Retinal pigment epithelial cell (primary cell): ENCODE measurements at places on chromosomes 3 and 15.
A peak's percentile ranks its signal among the peaks of the same experiment; 100 is the strongest.

DNA sequence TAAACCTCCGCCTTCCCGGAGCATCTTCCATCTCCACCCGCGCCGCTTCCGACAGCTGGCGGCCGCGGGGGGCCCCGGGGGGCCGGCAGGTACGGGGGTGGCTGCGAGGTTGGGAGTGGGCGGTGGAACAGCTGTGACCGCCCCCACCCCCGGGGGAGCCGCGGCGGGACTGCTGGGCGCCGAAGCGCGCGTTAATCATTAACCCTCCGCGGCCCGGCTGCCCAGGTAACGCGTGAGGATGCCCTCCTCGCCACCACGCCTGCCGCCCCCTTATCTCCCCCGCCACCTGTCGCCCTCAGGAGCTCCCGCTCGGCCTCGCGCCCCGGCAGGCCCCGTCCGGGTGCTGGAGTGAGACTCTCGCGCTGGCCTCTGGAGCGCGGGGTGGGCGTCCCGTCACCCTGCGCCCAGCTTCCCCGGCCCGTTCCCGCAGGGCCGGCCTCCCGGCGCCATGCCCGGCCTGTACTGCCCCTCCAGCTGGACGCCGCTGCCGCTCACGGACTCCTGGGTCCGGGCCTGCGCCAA is 757 bp downstream of the VWA5B2 start:
- DNase-seq: no peak

DNA sequence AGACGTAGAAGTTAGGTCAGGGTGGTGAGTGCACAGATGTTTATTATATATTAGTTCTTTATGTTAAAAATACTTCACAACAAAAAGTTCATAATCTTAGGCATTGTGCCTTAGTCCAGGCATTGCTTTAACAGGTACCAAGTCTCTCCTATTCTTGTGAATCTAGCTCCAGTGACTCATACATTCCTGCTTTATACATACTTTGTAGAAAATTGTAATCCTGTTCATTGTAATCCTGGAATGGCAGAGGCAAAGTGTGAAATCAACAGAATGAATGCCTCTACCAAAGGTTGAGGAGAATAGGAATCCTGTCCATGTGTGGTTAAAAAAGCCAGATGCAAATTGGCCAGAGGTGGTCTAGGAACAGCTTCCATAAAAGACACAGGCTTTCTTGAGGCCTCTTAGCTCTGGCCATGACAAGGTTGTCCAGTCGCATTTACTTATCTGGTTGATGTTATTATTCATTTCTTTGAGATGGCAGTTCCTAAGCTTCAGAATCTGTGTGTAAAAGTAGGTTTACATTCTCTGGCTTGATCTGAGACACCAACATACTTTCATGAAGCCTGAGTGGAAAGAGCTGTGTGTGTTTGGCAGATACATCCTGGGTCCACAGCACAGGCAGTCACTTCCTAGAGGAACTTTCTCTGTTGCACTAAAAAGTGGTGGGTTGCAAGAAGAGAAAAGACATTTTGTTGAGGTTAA is 109.0 kb downstream of the CDIN1 start:
- peak; percentile 70 for DNase-seq

DNA sequence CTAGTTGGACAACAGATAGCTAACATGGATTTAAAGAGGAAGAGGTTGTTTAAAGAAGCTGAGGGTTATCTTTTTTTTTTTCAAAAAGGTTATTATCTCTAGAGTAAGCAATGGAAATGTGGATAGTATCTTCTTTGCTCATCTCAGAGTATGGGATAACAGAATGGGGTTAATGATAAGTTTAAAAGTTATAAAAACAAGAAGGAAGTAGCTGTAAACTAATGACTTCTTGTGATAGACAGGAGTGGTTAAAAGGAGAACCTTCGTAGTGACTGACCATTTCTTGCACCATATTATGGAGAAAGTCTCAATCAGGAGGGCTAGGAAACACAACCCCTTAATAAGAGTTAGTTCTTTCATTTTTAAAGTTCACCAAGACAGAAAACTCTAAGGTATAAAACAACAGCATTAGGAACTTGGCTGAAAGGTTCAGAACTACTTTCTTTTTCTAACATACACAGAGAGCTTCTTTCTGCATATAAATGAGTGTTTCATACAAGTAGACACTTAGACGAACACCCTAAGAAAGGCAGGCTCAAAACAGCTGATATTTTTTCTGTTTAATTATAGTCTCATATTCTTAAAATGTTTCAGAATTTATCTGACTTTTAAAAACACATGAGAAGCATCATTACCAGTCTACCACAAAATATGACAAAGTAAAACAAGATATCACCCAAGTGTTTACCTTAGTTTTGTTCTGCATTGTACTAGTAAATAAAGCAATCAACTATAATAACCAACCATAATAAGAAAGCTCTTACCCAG is 140.0 kb downstream of the MEIS2 start:
- no peak for DNase-seq

- DNase-seq: no peak
These were observed 64.0 kb downstream of the ST6GAL1 start for GRCh38 chr3:186994000-186994955.

- no peak for DNase-seq
These were observed 107.0 kb downstream of the TOP2B start for GRCh38 chr3:25557694-25558093.

- DNase-seq: no peak
These were observed 394.2 kb upstream of the CBLB start for GRCh38 chr3:106263011-106263410.

- DNase-seq: no peak
These were observed 49.1 kb upstream of the NEDD4 start for GRCh38 chr15:56042498-56042897.

DNA sequence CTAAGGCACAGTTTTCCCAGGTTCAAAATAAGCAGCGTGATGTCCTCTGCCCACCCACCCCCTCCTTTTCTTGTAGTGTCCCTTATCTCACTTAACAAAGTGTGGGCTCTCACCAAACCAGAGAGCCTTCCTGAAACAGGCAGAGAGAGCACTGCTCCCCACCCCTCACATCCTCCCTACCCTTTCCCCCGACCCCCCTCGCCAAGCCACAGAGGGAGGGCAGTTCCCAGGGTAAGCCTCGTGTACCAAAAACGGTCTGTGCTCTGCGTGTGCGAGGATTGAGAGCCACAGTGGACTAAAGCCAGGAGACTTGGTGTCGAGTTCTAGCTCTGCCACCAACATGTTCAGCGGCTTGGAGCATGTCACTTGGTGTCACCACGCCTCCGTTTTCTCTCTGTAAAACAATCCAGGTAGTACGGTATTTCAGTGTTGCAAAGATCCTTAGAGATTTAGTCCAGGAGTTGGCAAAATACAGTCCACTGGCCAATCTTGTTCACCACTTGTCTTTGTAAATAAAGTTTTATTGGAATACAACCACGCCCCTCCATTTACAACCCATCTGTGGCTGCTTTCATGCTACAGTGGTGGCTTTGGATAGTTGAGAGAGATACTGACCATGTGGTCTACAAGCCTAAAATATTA is 249.9 kb downstream of the OPA1 start:
- DNase-seq: no peak

DNA sequence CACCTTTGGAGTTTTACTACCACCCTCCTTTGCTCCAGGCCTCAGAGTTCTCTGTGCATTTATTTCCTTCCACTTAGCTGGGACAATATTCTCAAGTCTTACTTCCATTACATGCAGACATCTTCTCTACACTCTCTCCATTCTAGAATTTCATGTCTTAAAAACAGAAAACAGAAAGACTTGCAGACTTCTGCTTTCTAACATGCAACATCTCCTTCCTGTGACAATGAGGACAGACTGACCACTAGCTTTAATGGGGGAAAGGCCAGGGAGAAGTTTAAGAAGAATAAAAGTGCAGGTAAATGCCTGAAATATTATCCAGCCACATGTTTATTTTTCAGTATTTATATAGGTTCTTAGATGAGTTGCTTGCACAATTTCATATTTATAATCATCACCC is 17.1 kb upstream of the CSTA start:
- no peak for DNase-seq

DNA sequence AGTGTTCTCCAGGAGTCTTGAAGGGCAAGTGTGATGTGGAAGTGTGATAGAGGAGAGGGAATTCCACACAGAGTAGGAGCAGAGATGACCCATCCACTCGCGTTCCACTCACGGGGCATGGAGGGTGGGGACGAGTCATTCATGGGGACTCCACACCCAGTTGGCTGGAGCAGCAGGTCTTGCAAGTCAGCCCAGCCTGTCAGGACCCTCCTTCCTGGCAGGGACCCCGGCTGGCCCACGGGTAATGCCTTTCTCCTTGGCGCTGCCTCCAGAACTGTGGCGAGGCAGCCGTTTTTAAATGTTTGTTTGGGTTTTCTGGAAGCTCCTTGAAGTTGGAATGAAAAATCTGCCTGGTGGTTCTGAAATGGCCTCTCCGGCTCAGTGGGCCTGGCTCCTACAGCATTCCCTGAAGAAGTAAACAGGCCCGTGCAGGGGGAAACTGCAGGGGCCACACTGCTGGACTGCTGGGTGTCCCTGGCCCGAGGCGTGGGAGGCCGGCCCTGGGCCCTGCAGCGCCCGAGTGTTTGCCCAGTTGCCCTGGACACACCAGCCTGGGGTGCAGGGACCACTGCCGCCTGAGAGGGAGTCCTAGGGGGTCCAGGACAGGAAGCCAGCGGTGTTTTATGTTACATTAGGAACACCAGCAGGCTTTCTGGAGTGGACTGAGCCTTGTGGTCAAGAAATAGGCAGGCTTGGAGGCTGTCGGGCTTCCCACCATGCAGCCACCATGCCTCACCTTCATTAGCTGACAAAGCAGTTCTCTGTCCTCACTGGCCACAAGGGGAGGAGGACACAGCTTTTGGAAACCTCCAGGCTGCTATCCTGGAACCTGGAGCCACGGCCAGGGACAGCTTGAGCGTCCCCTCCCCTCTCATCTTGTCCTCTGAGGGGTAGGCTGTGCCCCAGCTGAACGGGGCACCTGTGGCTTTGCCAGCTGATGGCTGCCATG is 61.3 kb downstream of the CEMIP start:
- DNase-seq: no peak

GRCh38 chr3:173742491-173742890 is 344.9 kb downstream of the NLGN1 start:
- no peak for DNase-seq

GRCh38 chr3:31629054-31629453 is 96.3 kb downstream of the STT3B start:
- DNase-seq: no peak

GRCh38 chr3:135125171-135125801 is 330.2 kb downstream of the EPHB1 start:
- peak; percentile 7 for DNase-seq

GRCh38 chr3:29644956-29645636 is 364.2 kb downstream of the RBMS3 start:
- DNase-seq: no peak

- no peak for DNase-seq
These were observed 322.2 kb downstream of the SLC9A9 start for GRCh38 chr3:143526011-143526545.

DNA sequence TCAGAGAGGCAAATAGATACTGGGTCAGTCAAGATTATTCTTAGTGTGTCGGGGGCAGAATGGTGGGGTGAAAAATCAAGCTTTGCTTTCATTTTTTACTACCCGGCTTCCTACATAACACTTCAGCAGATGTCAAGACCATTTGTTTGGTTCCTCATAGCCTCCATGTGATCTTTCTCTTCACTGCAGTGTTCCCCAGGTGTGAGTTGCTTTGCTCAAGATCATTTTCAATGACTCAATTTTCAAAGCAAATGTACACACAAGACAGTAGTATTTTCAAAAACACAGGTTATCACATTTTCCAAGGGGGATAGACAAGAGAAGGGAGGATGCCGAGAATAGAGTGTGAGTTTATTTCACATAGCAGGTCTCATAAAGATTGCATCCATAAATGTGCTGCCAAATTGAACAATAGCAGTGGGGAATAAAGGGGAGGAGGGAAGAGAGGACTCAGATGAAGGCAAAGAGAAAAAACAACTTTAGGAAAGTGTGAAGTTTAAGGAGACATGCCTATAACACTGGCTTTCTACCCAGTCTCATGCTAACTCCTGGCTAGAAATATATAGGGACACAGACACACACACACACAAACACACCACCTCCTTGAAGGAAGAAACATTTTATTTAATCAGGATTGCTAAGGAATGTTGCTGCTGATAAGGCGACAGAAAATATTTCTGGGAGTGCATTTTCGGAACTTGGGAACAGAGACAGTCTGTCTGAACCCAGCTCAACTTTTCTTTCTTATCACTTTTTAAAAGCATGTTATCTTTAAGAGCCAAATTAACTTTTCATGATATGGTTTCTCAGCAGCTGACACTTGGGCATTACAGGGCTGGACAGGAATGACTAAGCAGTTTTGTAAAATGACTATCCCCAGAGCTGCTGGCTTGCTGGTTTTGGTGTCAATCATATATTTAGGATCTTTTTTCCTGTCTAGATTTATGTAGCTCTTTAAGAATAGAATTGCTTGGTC is 402.4 kb downstream of the RBMS3 start:
- DNase-seq: peak; percentile 45

GRCh38 chr3:37537914-37538691 is 323.6 kb upstream of the CTDSPL start:
- no peak for DNase-seq

DNA sequence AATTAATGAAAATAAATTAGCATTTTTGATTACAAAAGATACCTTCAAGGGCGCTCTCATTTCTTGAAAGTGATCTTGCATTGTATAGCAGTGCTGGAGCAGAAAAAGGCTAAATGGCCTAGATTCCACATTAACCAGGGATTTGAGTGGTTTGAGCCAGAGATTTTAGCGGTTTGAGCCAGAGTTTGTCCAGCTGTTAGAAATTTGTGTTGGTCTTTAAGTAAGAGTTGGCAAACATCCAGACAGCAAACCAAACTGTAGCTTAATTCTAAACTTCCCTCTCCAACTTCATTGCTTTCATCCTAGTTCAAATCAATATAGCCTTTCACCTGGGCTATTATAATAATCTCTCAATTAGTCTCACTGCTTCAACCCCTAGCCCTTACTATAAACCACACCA is 351.7 kb downstream of the IGSF11 start:
- no peak for DNase-seq

DNA sequence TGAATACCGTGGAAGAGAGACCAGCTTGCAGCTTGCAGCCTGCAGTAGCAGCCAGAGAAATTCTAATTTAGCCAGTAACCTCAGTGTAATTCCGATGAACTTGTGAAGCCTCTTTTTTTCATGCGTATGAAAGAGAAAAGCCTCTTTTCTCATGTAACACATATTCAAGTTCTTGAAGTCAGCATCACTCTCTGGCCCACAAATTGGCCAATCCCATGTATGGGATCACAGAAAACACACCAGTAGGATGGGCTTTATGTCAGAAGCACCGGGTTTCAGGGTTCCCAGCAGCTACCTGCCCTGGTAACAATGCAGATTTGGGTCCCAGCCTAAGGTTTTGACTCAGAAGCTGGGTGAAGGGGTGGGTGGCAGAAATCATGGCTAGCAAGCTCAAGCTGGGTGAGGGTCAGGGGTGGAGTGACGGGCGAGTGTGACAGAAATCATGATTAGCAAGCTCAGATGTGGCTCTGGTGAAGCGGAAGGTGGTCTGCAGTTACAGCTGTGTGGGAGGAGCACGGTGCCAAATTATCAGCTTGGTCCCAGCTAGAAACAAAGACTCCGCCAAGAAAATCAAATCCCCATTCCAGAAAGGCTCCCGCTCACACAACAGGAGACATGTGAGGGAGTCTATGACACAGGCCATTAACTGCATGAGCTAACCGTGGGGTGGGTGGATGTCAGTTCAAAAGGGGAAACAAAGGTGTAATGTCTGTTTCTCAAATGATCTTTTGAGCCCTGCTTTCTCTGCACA is 86.6 kb downstream of the SNRK start:
- no peak for DNase-seq
